ENCODE measurements at places on chromosomes 3 and 15.

DNA sequence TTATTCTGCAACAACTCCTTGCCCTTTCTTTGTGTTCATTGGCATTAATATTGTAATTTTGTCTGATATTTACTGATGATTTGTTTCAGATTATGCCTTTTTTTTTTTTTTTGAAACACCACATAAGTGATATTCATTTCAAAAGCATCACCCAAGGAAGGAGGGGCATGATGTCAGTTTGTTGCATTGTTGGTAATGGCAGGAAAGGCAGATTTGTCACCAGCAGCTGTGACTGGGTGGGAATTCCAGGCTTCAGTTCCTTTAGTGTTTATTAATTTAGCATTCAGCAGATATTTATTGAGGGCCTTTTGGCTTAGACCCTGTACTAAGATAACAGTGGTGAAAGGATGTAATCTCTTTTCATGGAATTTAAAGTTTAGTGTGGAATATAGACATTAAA lies 19.5 kb downstream of the SENP2 start:
- DNase-seq = no peak

GRCh38 chr3:116770815-116771450 lies 61.4 kb downstream of the TUSC7 start:
- peak; percentile 27 for DNase-seq

DNA sequence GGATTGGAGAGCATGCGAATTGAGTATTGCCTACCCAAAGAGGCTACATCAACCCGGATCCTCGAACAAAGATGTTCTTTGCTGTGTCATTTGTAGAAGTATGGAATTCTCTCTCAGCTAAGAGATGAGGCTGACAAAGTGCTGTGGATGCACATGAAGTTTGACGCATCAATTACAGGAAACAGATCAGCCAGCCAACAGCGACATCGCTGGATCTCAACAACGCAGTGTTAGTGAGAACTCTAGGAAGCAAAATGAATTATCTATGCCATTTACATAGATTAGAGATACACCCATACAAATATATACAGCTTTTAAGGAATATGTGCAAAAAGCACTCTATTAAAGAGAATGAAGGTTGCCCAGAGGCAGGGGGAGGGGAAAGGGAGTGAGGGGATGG lies 160.6 kb upstream of the RGMA start:
- no peak for DNase-seq

- no peak for DNase-seq
Observed at GRCh38 chr15:80525853-80526252, 121.7 kb downstream of the ARNT2 start.

All from GF-D8 (cell line).